ENCODE measurements at places on chromosomes 7 and 10. TPM values are rescaled to one million over a fixed set of nuclear protein-coding genes. Genes with fewer than 3 reads are reported as not detected.

Gene TRPV6
- 82.0 TPM for total RNA-seq

Gene UPK3B
- total RNA-seq, result 13.5 TPM

Gene CARD11
- total RNA-seq, result 2.4 TPM

Gene CYP2E1
- total RNA-seq, result 8.1 TPM

Gene ASB10
- total RNA-seq, result not detected

Gene ST8SIA6
- total RNA-seq, result 5.6 TPM

Gene PDGFA
- total RNA-seq, result 40.4 TPM

Gene GIMAP6
- 10.8 TPM for total RNA-seq

Gene BAMBI
- total RNA-seq, result 58.9 TPM

Gene CAV1
- total RNA-seq, result 114 TPM

Gene RGR
- total RNA-seq, result not detected

Gene SMNDC1
- 11.0 TPM for total RNA-seq

Gene PLCE1
- 3.5 TPM for total RNA-seq

Gene DENND2A
- 4.0 TPM for total RNA-seq

DNA sequence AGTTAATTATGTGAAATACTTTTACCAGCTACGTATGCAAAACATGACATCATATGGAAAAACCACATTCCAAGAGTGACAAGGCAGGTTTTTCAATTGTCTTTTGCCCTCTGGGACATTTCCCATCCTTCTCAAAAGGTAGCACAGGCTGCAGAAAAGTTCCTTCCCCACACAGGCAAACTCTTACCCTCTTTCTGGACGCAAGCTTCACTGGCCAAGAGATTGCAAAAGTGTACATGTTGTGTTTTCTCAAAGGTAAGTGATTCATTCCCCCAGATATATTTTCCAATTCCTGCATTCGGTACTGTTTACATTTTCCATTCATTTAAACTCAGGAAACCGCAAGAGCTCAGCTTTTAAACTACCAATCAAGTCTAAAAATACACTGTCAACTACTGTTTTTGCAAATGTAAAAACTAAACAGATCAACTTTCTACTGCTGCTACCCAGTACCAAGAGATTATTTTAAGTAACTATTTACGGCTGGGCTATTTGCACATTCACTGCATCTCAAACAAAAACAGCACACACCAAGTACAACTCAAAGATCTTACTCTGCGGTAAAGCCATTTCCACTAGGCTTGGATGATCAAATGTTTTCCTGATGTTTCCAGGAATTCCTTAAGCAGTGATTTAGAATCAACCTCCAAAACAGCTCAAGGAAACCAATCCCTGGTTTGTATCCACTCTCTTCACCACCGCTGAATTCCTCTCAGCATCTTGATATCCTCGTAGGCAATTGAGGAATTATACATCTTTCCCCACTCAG is 233.6 kb upstream of the CCDC6 start:
- DNase-seq, result peak; percentile 19

- DNase-seq, result no peak
These were observed 174.8 kb downstream of the CELF2 start for GRCh38 chr10:11192304-11193000.

- no peak for DNase-seq
These were observed 662.9 kb downstream of the INHBA start for GRCh38 chr7:41039981-41040380.

DNA sequence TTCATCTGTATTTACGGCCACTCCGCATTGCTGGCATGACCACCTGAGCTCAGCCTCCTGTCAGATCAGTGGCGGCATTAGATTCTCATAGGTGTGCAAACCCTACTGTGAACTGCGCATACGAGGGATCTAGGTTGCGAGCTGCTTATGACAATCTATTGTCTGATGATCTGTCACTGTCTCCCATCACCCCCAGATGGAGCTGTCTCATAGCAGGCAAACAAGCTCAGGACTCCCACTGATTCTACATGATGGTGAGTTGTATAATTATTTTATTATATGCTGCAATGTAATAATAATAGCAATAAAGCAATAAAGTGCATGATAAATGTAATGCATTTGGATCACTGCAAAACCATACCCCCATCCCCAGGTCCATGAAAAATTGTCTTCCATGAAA is 1172.9 kb upstream of the AUTS2 start:
- DNase-seq, result no peak

DNA sequence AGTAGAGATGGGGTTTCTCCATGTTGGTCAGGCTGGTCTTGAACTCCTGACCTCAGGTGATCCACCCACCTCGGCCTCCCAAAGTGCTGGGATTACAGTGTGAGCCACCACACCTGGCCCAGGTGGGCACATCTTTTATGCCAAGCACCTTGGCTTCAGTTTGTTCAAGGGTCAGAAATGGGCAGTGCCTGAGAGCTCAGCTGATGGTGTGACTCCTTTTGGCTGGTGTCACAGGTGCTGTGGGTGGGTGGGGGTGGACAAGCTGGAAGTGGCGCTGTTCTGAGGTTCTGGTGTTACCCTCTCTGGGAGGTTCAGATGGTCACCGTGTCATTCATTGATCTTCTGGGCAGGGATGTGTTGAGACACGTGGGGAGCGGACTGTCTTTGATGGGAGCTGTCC is 11.5 kb downstream of the ADCY1 start:
- no peak for DNase-seq

- no peak for DNase-seq
These were observed 8.4 kb upstream of the LGI1 start for GRCh38 chr10:93749218-93749799.

GRCh38 chr7:28510026-28510369 is 97.7 kb downstream of the CREB5 start:
- DNase-seq, result no peak

- no peak for DNase-seq
These were observed 41.6 kb downstream of the TSPAN15 start for GRCh38 chr10:69492746-69493462.

GRCh38 chr10:48671914-48672595 is 12.6 kb upstream of the WDFY4 start:
- no peak for DNase-seq

DNA sequence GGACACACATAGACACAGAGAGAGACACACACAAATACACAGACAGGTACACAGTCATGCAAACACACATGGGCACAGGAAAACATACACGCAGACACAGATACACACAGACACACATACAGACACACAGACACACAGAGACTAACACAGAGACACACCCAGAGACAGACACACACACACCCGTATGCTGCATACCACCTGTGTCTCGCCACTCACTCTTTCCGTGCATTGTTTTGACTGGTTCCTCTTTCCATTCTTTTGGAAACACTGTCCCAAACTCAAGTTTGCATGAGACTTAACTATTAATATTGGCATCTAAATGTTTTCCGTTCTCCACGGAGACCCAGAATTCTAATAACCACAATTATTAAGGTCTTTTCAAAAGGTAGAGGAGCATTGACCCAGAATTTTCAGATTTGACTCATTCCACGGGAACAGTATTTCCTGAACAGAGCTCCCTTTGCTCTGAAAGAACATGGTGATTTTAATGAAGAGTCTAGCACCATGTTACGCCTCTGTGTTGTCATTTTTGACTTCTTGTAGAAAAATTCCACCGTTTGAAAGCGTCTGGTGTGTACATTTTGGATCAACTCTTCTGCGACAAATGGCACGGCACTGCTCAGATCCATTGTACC is 141.2 kb upstream of the RNF32 start:
- DNase-seq, result no peak

GRCh38 chr10:4101918-4102654 is 317.1 kb upstream of the KLF6 start:
- DNase-seq, result no peak

GRCh38 chr10:82625512-82626189 is 750.7 kb downstream of the NRG3 start:
- no peak for DNase-seq

GRCh38 chr7:138396251-138397070 is 63.6 kb upstream of the TRIM24 start:
- no peak for DNase-seq

GRCh38 chr7:102389810-102390209 is 6.4 kb upstream of the PRKRIP1 start:
- DNase-seq, result no peak

- no peak for DNase-seq
These were observed 98.2 kb downstream of the SORBS1 start for GRCh38 chr10:95462740-95463667.

- DNase-seq, result peak; percentile 33
These were observed 128.4 kb downstream of the ABCA13 start for GRCh38 chr7:48299580-48300169.

GRCh38 chr7:135109562-135109961 is 38.3 kb upstream of the TMEM140 start:
- no peak for DNase-seq

DNA sequence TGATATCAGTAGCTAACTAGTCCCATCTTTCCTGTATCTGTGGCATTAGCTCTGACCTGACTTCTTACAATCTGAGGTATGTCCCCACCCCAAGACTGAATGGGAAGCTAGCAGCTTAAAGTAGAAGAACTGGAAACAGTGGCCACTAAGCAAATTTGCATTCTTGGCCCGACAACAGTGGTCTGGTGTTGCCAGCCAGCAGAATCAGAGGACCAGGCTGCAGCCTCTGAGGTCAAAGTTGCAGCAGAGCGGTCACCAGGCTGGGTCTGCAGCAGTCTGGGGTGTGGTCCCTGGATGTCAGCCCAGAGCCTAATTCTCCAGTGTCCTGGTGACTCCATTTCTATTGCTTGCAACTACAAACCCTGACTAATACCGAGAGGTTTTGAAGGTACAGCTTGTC is 26.3 kb downstream of the FAM107B start:
- DNase-seq, result no peak

DNA sequence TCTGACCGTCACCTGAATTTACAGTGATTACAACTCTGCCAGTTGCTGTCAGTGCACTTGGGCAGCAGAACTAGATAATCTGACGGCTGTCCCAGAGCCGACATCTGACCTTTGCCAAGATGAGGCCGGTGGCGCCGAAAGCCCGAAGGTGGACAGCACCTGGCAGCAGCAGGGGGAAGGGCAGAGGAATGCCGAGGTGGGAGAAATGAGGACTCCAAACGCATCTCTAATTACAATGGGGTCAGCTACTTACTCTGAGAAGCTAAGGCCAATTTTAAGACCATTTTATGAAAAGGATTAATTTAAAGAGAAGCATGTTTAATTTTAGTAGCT is 33.8 kb downstream of the TRIM8 start:
- DNase-seq, result no peak

GRCh38 chr10:10207538-10207937 is 810.1 kb upstream of the CELF2 start:
- no peak for DNase-seq
